ENCODE measurements at places on chromosomes 12 and 14.

DNA sequence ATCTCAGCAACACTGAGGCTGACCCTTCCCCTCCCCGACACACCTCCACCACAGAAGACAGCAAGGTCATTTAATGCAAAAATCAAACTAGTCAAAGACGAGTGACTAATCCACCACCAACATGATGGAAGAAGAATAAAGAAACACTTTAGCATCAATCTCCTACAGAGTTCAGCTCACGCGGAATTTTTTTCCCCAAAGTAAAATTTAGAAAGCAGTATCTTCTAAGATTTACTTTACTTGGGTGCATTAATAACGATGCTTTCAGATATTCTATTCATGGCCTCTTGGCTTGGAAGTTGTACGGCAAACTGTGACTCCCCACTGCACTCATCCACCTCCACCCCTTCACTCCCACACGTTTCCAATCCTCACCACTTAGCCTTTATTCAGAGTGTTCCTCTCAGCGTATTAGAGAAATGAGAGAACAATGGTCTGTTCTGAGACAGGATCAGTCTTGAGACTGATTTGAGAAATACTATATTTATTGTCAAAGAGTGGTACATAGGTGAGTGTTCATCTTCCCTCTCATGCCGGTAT, 1.9 kb downstream of the EGLN3 start:
- DNase-seq: no peak

- DNase-seq: no peak
Observed at GRCh38 chr12:913919-914698, 35.4 kb downstream of the RAD52 start.

GRCh38 chr12:83321971-83322370, 635.3 kb downstream of the TMTC2 start:
- DNase-seq: no peak

- DNase-seq: peak; percentile 17
Observed at GRCh38 chr12:89183985-89184435, 168.3 kb downstream of the DUSP6 start.
